ENCODE measurements at places on chromosomes 16 and 17. TPM values are rescaled to one million over a fixed set of nuclear protein-coding genes. Genes with fewer than 3 reads are reported as not detected.

- DNase-seq, result no peak
These were observed at the start of gene MYH1 for GRCh38 chr17:10518271-10519037. MYH1 (minus strand) TSS chr17:10518542; CDS start chr17:10516642, 1,900 bp downstream.

ASPHD1 gene
- 0.28 TPM for polyA plus RNA-seq

FNDC8 gene
- polyA plus RNA-seq, result not detected

DNA sequence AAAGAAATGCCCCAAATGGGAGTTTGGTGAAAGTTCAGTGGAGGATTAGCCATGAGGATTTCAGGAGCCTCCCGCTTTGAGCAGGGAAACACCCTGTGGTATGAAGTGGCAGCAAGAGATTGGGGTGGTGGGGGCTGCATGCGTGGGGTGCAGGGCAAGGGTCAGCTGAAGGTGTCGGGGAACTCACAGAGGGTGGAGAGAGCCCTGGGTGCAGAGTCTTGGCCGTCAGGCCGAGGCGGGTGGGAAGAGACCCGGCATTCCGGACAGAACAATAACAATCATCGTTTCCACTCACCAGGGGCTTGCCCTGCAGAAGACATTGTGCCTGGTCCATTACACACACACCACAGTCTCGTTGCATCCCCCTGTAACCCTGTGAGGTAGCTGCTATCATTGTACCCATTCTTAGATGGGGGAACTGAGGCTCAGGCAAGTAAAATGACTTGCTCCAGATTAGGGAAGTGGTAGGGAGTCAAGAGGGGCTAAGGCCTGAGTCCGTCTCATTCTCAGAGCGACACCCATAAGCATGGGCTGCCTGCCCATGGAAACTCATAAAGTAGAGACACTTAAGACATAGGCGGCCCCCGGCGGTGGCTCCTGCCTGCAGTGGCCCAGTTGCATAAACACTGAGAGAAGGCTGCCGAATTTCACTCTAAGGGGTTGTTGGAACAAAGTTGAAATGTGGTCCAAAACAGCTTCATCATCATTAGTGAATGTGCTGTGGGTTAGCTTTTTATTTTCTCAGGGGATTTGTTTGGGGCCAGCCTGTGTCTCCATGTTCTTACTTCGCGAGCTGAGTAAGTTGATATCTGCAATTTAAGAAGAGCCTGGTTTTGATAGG is 93.3 kb downstream of the CMIP start:
- DNase-seq, result peak; percentile 64

DNA sequence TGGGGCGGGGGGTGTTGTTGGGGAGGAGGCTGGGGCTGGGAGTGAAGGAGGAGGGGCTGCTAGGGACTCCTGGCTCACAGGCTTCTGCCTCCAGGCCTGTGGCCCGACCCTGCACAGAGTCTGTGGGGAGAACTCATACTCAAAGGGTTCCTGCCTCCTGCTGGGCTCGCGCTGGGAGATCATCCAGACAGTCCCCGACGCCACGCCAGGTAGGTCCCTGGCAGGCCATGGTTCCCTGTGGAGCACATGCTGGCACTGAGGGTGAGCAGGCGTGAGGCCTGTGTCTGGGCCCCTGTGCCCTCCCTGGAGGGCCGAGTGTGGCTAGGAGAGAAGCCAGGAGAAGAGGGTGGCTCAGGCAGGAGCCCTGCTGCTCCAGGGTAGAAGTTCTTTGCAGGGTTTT is 4.6 kb downstream of the ITGAD start:
- DNase-seq, result peak; percentile 62

GRCh38 chr16:67969254-67970039 is 1.0 kb upstream of the SLC12A4 start:
- peak; percentile 74 for DNase-seq

KRT27 gene
- 0.09 TPM for polyA plus RNA-seq

GRCh38 chr16:16021988-16022682 is 72.7 kb downstream of the ABCC1 start:
- peak; percentile 85 for DNase-seq

DNA sequence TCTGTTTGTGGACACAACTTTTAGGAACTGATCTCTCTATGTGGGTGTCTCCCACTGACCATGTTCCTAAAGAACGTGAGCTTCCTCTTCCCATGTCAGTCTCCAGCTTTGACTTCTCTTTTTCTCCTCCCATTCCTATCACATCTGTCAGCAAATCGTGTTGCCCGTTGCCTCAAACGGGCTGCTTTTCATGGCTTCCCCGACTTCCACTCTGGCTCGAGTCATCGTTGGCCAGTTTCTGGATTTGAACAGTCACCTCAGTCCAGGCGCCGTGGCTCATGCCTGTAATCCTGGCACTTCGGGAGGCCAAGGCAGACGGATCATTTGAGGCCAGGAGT is 5.4 kb downstream of the ABCC1 start:
- DNase-seq, result no peak

- no peak for DNase-seq
These were observed 25.5 kb downstream of the CDH5 start for GRCh38 chr16:66391726-66392670.

KRTAP4-5 gene
- polyA plus RNA-seq, result not detected

KRTAP1-5 gene
- polyA plus RNA-seq, result not detected

DNA sequence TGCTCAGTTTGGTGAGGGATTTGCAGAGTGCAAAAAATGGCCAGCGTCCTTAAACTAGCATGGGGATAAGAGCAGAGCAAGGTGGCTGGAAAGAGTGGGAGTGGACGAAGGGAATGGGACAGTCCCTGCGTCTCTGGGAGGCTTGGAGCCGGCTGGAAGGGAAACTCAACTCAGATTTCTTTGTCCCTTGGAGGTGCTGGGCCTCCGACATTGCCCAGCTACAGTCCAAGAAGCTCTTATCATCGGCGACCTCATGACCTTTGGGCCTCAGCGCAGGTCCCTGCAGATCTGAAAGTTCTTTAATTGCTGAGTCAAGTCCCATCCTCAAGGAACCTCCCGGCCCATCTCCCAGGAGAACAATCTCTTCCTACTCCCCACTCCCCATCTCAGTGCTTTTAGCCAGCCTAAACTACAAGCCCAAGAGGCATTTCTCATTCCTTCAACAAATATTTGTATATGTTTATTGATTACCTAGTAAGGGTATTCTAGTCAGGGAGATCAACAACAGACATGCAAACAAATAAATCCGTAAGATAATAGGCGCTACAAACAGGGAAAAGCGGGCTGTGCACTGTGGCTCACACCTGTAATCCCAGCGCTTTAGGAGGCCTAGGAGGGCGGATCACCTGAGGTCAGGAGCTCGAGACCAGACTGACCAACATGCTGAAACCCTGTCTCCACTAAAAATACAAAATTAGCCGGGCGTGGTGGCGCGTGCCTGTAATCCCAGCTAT is 985 bp upstream of the TMEM107 start:
- no peak for DNase-seq

DNA sequence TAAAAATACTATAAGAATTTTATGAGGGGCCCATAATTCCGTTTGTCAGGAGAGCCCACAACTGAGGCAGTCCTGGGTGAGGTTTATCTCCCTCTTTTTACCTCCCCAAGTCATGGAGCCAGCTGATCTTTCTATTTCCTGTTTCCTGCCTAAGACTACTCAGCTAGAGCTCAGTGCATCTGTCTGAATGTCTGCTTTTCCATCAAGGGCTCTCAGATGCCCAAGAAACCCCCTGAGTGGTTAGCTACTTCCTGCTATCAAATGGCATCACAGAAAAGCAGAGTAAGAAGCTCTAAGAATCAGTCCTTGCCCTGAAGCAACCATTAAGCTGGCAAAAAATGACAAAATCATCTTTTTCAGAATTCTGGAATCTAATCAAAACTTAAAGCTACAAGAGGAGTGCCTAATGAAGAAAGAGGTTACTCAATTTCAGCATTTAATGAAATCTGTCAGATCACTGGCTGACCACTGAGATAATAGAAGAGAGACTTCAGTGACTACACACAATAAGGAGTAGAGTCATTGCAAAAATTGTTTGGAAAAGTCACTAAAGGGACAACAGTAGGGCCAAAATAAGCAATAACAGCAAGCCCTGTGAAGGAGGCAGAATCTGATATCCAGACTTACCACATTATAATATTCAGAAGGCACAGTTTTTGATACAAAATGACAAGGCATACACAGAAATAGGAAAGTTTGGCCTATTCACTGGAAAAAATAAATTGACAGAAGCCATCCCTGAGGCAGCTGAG is 150.1 kb downstream of the CYB561 start:
- no peak for DNase-seq

TNFRSF13B gene
- polyA plus RNA-seq, result 119 TPM

DNA sequence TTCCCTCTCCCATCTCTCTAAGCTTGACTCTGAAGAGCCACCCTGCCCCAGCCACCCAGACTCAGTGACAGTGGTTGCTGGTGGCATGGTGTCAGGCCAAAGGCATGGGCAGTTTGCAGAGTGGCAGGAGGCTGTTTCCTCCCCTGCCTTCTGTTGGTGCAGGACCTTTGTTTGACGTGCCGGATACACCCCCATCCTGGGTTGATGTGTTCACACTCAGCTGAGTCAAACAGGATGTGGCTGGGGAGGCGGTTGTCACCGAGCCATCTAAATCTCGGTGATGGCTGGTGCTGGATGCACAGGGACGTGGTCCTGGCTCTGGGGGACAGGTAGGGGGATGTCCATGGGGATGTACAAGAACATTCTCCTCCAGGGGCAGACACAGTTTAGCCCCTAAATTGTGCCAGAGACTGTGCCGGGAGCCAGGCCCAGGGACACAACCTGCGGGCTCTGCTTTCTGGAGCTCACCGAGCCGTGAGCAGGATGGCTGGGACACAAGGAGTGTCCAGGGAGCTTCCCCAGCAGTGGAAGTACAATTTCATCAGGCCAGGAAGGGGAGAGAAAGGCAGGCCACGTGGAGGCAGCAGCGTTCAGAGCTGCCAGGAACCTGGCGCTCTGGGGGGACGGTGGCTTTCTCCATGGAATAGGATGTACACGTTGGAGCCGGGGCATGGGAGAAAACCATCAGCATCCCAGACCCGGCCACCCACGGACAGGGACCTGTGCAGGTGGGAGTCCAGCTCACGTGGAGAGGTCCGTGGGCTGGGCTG is 264.2 kb downstream of the SEC14L1 start:
- DNase-seq, result peak; percentile 95

GRCh38 chr17:49987681-49988441 is 7.2 kb downstream of the DLX3 start:
- no peak for DNase-seq

GRCh38 chr16:85072076-85072860 is 40.0 kb downstream of the CIBAR2 start:
- no peak for DNase-seq

GRCh38 chr17:8294814-8295316 is 335 bp downstream of the SLC25A35 start:
- no peak for DNase-seq

GRCh38 chr17:8806926-8807550 is 7.9 kb upstream of the MFSD6L start:
- peak; percentile 77 for DNase-seq

DNA sequence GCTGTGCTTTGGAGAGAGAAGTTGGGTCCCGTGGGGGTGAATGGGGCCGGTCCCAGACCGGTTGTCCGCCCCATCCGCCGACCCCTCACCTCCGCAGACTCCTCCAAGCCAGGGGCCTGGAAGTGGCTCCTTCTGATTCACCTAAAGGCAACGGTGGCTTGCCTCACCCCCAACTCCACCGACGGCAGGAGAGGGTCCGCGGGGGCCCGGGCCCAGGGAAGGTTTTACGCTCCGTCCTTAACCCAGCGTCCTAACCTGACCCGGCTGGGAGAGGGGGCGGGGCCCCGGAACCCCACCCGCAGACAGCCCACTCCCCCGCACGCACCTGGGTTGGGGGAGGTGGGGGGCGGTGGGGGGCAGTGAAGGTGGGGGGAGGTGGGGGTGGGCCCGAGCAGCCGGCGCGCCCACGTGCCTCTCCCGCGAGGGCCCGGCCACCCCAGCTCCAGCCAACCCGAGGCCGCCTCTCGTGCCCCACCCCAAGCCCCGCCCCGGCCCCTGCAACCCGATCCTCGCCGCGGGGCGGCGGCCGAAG is 12.7 kb upstream of the CD300A start:
- DNase-seq, result no peak

Measured in spleen (tissue), 13 donors.